ENCODE measurements at places on chromosomes 3 and 15. TPM values are rescaled to one million over a fixed set of nuclear protein-coding genes. Genes with fewer than 3 reads are reported as not detected.

GRCh38 chr15:95168951-95169431 lies 937.6 kb downstream of the MCTP2 start:
- peak; percentile 64 for DNase-seq

- no peak for DNase-seq
Observed at GRCh38 chr3:15284121-15284889, 48.1 kb downstream of the SH3BP5 start.

DNA sequence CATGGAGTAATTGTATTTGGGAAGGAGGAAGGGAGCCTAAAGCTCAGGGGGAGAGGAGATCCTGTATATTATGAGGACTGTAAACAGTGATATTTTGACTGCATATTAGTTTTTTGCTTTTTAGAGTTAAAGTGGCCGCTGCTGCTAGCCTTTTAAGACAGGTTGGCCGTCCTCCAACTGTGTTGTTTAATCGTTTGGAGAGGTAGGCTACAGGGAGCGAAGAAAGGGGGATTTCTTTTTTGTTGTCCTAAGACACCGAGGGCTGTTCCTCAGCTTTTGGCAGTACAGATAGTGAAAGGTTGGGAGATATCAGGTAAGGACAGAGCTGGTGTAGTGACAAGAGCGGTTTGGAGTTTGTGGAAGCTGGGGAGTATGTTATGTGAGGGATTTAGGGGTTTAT lies 38.2 kb upstream of the RNF7 start:
- no peak for DNase-seq

The GOLGA8R gene
- polyA plus RNA-seq: 0.41 TPM

The ZNF502 gene
- polyA plus RNA-seq: 2.3 TPM

All from kidney (tissue), 22 donors.